Cortex of kidney (tissue), 1 donor: ENCODE measurements at places on chromosomes 5 and 9.

DNA sequence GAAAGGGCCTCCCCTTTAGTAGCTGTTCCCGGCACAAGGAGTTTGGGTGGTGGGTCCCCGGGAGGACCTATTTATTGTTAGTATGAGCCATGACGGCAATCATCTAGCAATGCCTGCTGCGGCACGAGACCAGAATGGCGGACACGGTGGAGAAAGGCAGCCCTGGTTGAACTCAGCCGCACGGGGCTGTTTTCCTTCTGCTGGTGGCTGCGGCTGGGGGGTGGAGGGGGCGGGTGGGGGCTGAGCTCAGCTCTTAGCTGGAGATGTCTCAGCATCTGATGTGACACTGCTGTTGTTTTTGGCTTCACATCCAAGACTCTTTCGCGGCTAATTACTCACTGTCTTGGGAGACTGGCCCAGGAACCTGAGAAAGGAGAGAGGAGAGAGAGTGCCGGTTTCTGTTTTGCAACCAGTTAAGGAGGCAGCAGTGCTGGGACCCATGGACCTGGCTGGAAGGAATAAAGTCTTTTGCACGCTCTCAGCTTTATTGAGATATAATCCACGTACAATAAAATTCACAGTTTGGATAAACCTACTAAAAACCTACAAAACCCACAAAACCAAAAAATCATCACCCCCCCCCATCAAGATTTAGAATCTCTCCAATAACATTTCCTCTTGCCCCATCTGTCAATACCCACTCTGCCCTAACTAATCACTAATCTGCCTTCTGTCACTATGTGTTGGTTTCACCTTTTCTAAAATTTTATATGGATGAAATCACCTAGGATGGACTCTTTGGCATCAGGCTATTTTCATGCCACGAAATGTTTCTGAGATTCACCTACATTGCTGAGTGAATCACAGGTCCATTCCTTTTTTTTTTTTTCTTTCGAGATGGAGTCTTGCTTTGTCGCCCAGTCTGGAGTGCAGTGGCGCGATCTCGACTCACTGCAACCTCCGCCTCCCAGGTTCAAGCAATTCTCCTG lies 81.8 kb upstream of the NEURL1B start:
- DNase-seq: no peak

- no peak for DNase-seq
These were observed 35.8 kb downstream of the HINT1 start for GRCh38 chr5:131129306-131129705.

DNA sequence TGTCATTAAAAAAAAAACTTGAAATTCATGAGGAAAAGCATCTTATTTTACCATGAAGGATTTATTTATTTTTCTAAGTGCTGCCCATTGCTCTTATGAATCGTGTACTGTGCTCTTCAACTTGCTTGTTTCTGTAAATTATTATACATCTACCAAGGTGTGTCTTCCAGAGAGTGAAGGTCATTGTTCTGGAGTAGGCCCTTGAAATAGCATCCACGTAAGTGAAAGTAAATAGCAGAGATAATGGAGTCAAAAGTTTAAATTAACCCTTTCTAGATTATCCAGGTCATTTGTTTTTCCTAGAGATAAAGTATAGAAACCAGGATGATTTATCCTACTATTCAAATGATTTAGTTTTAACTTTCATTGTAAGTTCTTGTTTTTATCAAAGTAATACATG lies 473.1 kb downstream of the DIRAS2 start:
- DNase-seq: no peak

DNA sequence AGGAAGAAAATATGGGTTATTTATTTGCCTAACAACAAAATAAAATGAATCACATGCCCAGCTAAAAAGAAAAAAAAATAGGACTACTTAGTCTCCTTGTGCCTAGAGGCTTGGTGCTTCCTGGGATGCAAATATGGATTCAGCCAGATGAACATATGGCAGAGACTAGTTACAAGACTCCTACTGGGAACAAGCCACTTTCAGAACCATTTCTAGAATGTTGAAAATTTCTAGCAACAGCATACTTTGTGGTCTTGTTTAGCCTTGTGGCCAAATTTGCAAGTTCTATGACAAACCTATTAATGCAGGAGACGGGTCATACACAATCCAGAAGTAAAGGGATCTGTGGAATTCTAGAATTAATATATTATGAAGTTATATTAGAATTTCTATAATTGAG lies 198.7 kb downstream of the CHSY3 start:
- no peak for DNase-seq

DNA sequence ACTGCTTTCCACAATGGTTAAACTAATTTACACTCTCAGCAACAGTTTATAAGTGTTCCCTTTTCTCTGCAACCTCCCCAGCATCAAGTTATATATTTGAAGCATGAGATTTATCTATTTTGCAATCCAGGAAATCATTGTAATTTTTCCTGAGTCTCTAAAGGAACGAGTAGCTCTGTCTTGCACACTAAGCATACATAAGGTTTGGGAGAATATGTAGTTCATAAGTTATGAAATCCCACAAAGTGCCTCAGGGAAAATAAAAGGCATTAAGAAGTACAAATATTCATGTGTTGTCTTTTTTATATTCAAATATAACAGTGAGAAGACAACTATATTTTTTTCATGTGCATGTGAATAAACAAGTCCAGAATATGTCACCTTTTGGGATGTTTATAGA lies 377.1 kb upstream of the RORB start:
- no peak for DNase-seq

GRCh38 chr5:53677632-53678031 lies 117.2 kb downstream of the NDUFS4 start:
- DNase-seq: no peak

- no peak for DNase-seq
These were observed 6.3 kb downstream of the PCDH1 start for GRCh38 chr5:141871870-141872269.

DNA sequence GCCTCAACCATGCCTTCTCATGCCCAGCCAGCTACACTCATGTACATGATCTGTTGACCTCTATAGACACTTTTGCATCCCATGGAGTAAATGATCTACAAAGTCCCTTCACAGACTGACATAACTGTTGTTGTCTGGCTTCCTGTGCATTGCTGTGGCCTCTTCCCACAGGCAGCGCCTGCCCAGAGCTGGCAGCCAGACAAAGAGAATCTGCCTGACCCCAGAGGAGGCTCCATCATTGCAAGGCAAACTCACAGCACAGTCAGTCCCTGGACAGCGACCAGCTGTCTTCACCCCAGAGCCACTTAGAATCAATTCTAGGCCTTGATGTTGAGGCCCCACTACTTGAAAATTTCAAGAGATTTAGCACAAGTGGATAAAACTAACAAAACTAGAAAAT lies 65.5 kb downstream of the INSYN2B start:
- no peak for DNase-seq

- no peak for DNase-seq
These were observed 10.2 kb downstream of the KCNIP1 start for GRCh38 chr5:170513856-170514525.

DNA sequence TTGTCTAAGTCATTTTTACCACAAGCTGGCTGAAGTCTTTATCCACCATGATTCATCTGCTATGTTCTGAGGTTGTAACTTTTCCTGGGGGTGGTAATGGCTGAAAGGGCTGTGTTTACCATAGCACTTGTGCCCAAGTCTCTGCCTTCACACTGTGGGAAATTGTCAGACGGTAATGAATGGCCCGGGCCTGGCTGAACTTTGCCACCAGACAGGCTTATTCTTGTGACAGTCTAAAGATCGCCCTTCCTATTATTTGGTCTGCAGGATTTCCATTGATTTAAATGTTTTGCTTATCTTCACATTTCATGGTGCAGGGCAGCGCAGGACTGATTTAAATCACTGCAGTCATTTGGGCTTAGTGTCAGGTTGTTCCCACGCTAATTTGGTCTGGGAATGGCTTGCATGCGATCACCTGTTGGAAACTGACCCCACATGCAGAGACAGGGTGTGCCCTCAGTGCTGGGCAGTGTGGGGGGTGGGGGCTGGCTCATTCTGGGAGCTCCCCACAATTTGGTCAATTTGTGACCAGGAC lies 109.3 kb upstream of the ICE1 start:
- no peak for DNase-seq

DNA sequence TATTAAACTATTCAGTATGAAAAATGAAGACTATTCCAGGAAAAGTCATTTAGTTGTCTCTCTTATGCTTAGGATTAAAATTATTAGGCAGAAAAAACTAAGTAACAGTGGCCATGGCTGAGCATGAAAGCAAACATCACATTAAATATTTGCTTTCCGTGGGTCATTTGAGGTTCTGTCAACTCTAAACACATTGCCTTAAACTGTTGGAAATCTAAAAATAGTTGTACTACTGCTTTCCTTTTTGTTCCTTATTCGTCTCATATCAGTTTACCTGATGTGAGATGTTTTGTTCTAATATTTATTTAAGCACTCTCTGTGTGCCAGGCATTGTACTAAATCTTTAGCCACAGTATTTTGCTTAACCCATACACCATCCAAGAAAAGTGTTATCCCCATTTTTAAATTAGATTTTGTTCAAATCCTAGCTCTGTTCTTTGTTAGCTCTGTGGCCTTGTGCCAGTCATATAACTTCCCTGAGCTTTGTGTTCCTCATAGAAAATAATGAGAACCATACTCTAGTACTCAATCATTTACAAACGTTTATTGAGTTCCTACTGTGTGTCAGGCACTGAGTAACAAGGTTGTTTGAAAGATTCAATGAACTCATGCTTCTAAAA lies 18.7 kb upstream of the ZNF608 start:
- DNase-seq: no peak

DNA sequence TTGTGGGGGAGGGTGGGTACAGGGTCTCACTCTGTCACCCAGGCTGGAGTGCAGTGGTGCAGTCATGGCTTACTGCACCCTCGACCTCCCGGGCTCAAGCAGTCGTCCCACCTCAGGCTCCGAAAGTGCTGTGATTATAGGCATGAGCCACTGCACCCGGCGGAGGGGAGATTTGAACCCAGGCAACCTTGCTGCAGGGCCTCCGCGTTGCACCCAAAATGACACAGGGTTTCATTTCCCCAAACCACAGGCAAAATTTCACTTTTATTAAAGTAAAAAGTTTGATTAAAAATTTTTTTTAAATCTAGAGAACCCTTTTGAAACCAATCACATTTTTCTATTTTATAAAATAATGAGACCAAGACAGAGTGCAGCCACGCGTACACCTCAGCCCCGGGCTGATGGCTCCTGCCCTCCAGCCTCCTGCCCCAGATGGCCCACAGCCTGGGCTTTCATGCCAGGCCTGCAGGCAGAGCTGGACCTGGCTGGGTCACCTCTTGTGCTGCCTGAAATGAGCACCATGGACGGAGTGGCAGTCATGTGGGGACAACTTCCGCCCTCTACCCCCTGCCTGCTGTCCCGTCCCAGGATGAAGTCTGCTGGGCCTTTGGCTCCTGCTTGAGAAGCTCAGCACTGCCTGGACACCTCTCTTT lies 30.5 kb downstream of the USP20 start:
- DNase-seq: no peak

DNA sequence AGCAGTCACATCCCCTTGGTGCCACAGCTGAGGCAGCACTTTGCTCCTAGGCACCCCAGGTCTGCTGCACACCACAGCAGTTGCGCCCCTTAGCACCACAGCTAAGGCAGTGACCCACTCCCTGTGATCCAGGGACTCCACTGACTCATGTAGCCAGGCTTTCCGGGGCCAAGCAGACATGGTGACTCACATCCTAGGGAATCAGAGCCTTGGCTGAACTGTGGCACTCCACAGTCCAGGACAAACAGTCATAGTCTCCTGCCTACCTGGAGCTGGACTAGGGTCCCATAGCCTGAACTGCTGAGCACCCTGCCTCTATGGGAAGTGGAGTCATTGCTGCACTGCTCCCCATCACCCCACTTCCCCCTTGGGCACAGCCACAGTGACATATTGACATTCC lies 338.7 kb downstream of the NPR3 start:
- DNase-seq: no peak

- DNase-seq: no peak
These were observed 208.0 kb downstream of the KCTD16 start for GRCh38 chr5:144378681-144379080.

GRCh38 chr9:22157276-22157675 lies 148.2 kb upstream of the CDKN2B start:
- no peak for DNase-seq

GRCh38 chr9:104774831-104775573 lies 11.1 kb downstream of the NIPSNAP3B start:
- DNase-seq: no peak

- no peak for DNase-seq
These were observed 185.3 kb downstream of the AUH start for GRCh38 chr9:91176426-91176825.

DNA sequence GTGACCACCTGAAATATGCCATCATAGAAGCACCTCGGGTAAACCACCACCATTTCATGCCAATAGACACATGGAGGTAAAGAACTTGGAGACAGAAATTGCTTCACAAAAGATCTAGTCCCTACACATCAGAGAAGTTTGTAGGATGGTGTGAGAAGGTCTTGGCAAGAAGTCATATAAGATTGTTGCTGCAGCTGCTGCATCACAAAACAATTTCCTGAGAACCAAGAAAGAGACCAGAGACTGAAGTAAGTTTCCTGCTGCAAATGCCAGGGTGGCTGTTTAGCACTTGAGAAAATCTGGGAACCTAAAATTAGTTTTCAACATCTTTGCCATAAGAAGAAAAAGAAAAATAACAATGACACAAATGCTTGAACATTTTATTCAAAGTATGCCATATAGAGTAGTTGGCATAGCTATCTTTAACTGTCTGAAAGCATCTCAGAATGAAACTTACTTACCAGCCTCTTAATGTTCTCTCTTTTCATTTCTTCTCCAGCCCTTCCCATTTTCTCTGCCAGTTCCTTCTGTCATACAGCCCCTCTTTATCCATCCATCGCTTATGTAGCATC lies 114.3 kb downstream of the KCTD16 start:
- DNase-seq: no peak

GRCh38 chr5:16493261-16493660 lies 27.7 kb upstream of the ZNF622 start:
- no peak for DNase-seq

DNA sequence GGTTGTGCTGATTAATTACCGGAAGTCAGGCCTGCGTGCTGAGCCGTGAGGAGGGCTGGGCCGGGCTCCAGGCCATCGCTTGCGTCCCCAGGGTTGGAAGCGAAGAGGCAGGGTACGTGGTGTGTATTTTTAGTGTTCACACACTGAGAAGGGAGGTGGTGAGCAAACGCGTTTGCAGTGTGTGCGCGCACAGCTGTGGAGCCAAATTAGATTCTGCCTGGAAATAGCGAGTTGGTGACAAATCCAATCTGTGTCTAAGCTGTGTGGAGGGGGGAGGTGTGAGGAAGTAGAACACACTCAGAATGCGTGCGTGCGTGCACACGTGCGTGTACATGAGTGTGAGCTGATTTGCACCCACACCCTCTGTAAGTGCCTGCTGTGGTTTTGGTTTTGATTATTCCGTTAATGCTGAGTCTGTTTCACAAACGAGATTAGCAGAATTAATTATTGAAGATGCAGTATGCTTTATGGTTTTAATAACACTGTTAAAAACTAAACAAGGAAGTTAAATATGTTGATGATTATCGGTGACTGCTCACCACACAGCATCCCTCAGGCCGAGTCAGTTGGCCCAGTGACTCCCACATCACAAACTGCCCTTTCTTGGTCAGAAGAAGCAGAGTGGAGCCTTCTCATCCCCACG lies 111.8 kb upstream of the FCN2 start:
- DNase-seq: no peak

- no peak for DNase-seq
These were observed 96.6 kb downstream of the SYK start for GRCh38 chr9:90898228-90898627.
